Keratinocyte (primary cell): ENCODE measurements at places on chromosomes 13 and 19. TPM values are rescaled to one million over a fixed set of nuclear protein-coding genes. Genes with fewer than 3 reads are reported as not detected.

GRCh38 chr13:42239644-42240043, 32.3 kb upstream of the AKAP11 start:
- no peak for DNase-seq

- no peak for DNase-seq
Measured at GRCh38 chr13:111911754-111912452, 155.0 kb upstream of the SOX1 start.

The FPR1 gene
- polyA plus RNA-seq = 2.4 to 7.7 TPM (median 3.0 TPM) in 3 replicates

- no peak for DNase-seq
Measured at GRCh38 chr19:18846862-18847548, 15.2 kb downstream of the UPF1 start.

GRCh38 chr19:18481505-18482222, 40.2 kb downstream of the ELL start:
- no peak for DNase-seq

The MAB21L1 gene
- not detected in 3 replicates for polyA plus RNA-seq

DNA sequence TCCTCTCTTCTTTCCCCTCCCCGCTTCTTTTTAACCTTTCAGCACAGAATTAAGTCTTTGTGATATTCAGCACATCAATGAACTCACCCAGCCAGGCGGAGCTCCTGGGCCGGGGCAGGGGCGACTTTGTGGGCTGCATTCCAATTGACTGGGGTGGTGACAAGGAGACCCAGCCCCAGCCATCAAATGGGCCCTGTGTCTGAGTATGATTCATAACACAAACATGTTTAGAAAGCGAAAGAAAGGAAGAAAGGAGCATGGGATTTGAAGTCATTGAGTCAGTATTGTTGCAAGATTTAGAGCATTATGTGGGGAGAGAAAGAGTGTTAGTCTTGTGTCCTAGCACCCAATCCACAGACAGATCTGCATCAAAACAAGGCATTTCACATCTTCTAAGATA, 185.3 kb downstream of the LHFPL6 start:
- DNase-seq = no peak

The FAM216B gene
- not detected in 3 replicates for polyA plus RNA-seq

- no peak for DNase-seq
Measured at GRCh38 chr13:68667863-68668262, 1437.7 kb upstream of the PCDH9 start.

- no peak for DNase-seq
Measured at GRCh38 chr19:42695811-42696503, 44.3 kb downstream of the PSG3 start.

DNA sequence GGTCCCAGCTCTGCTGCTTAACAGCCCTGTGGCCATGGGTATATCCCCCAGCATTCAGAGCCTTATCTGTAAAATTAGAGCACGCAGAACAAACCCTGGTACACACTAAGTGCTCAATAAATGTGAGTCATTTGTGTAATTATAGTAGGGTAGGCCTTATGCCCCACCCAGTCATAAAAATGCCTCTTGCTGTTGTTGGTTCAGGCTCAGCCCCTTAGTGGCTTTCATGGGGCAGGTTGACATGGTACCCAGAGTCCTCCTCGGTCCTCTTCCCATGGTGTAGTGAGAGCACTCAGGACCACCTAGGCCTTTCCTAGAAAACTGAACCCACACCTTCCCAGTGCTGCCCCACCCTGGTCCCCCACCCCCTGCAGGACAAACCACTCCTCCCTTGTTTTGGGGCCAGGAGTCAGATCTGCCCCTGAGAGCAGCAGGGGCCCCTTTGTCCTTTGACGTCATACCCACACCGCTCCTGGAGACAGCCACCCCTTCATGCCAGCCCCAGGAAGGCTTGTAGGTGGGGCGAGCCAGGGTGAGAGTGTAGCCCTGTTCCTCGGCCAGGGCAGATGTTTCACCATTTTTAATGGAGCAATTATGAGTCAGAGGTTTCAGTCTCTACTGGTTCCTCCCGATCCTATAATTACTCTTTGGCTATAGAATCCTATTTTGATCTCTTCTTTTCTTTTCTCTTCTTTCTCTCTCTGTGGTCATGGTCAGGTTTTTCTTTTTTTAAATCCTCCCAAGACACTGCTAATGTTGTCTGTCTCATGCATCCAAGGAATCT, 36.8 kb downstream of the ACTN4 start:
- peak; percentile 78 for DNase-seq

DNA sequence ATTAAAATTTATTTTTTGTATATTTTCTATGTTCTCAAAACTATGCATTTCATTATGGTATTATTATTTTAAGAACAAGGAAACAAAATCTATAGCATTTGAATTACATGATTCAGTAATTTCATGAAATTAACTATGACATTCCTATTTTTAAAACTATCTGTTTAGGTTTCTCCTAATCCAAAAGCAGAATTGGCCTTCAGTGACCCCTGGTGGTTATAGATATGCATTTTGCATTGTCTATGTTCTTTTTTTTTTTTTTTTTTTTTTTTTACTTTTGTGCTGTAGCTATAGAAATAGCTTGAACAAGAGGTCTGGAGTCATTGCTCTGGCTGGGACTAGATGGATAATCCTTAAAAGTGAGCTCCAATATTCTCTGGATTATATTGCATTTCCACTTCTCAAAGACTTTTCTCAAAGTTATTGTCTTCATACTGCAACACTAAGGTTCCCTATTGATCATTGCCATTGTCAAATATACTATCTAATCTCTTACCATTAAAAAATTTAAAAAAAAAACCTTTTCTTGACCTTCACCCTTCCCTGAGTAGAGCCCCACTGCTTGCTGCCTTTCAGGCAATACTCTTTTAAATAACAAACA, 15.9 kb upstream of the DNAJC3 start:
- no peak for DNase-seq

GRCh38 chr19:9431475-9431874, 3.9 kb downstream of the ZNF266 start:
- DNase-seq = peak; percentile 5

GRCh38 chr19:41911889-41912731, 16.1 kb downstream of the ERFL start:
- no peak for DNase-seq

- no peak for DNase-seq
Measured at GRCh38 chr19:28744014-28744413, 468.9 kb downstream of the UQCRFS1 start.

The CYP2A7 gene
- not detected in 3 replicates for polyA plus RNA-seq

The TEX29 gene
- 0.12 to 0.18 TPM in 2 of 3 replicates, not detected in the other for polyA plus RNA-seq

GRCh38 chr13:72208112-72208645, 341.2 kb upstream of the DACH1 start:
- DNase-seq = no peak

GRCh38 chr13:37686501-37686900, 87.9 kb upstream of the POSTN start:
- no peak for DNase-seq

The B3GNT8 gene
- 0.45 to 1.8 TPM (median 0.97 TPM) in 3 replicates for polyA plus RNA-seq

GRCh38 chr19:54299126-54299498, 13.9 kb downstream of the LILRA5 start:
- no peak for DNase-seq

DNA sequence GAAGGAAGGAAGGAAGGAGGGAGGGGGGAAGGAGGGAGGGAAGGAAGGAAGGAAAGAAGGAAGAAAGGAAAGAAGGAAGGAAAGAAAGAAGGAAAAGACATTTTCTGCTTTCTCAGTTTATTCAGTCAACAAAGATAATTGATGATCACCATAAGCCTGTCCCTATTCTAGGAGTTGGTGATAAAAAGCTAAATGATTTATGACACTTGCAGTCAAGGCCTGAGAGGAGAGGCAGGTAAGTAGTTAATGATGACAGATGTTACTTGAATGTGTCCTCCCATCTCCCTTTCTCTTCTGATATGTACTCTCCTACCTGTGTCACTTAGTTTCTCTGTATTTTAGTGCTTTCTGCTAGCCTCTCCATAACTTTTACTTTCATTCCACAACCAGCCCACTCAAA, 141.3 kb downstream of the SLITRK6 start:
- DNase-seq = no peak

The CGB8 gene
- polyA plus RNA-seq = not detected in 3 replicates

- no peak for DNase-seq
Measured at GRCh38 chr13:94987869-94988268, 275.5 kb upstream of the SOX21 start.

The NCR1 gene
- not detected in 3 replicates for polyA plus RNA-seq

The RASIP1 gene
- 2.2 to 4.8 TPM (median 2.3 TPM) in 3 replicates for polyA plus RNA-seq

The LRRC25 gene
- not detected in 3 replicates for polyA plus RNA-seq

DNA sequence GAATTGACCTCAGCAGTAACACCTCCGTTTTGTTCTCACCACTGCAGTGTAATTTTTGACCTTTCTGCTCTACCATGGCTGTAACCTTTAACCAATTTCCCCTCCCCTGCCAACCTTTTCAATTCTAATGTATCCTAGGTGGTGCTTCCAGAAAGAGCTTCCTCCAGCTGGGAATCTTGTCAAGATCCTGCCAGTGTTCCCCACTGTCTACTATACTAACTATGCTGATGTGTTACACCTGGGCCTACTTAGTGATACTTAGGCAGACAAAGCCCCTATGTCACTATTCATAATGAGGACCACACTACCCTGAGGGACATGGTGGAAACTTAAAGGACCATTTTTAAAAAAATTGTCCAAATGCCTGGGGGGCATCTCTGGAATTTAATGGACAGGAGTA, 41.0 kb downstream of the MBNL2 start:
- no peak for DNase-seq

GRCh38 chr13:21871382-21871781, 200.5 kb downstream of the FGF9 start:
- no peak for DNase-seq

DNA sequence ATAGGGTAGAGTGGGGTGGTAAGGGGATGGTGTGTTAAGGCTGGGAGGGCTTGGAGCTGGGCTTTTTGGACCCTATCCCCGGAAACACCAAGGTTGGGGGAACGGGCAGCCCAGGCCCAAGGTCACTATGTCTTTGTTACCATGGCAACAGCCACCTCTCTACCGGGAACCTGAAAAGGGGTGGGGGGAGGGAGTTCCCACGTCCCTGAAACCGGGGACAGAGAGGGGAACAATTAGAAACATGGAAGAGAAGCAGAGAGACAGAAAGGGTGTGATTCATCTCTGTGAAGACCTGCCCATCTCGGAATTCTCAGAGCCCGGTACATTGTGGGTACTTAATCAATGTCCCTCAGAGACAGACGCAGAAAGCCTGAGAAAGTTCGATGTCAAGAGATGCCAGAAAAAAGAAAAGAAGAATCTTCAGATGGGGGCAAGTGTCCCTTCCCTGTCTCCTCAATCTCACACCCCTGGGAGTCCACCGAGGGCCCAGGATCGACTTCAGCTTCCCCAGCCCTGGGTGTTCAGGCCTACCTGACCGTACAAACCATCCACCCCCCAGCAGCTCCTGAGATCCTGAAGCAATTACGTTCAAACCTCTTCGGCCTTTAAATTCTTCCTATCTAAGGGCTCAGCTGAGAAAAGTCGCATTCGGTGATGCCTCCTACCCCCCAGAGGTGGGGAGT, 6.8 kb upstream of the LRFN1 start:
- DNase-seq = no peak

- no peak for DNase-seq
Measured at GRCh38 chr19:6723738-6724137, 3.3 kb upstream of the C3 start.

The COG6 gene
- 14.4 to 25.5 TPM (median 20.7 TPM) in 3 replicates for polyA plus RNA-seq

The TDRD3 gene
- 6.0 to 10.7 TPM (median 7.1 TPM) in 3 replicates for polyA plus RNA-seq

DNA sequence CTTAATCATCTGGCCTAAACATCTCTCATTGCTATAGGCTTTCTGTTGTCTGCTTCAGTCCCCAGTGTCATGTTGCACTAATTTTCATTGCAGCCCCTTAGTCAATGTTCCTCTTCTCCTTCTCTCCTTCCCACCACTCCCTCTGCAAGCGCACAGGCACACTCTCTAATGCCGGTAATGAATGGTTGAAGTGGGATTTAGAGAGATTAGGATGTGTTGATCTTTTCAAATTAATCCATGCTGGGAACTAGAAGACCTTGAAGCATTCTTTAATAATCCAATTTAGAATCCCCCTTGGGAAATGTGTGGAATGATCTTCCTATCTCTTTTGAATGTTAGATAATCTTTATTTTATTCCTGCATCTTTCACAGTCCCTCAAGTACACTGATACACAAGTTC, 33.2 kb upstream of the NDFIP2 start:
- no peak for DNase-seq

The KLK12 gene
- polyA plus RNA-seq = not detected in 3 replicates

DNA sequence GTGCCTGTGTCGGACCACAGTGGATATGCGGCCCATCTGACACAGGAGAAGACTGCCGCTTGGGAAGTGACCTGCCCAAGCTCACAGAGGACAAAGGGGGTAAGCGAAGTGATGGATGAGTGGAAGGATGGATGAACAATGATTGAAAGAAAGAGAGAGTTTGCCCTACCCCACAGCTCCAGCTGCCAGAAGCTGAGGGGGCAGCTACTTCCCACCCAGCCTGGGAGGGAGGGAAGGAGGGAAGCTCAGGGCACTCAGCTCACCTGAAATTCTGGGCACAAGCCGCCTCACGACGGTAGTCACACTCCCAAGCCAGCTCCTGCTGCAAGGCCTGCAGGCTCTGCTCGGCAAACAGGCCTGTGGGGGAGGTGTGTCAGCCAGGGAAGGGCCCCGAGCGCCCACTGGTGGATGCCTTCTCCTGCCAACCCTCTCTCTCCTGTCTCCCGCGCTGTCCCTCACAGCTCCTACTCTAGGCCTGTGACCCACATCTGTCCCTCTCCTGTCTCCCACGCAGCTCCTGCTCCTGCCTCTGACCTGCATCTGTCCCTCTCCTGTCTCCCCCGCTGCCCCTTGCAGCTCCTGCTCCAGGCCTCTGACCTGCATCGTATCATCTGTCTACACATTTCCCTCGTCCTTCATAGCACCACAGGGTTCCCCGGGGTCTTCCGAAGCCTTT, 12.0 kb upstream of the NUMBL start:
- no peak for DNase-seq

The FFAR1 gene
- not detected in 3 replicates for polyA plus RNA-seq

GRCh38 chr13:73702419-73703071, 431.7 kb downstream of the KLF12 start:
- no peak for DNase-seq

The C1QTNF9 gene
- polyA plus RNA-seq = not detected in 3 replicates

The GPR12 gene
- polyA plus RNA-seq = 0.04 TPM in 1 of 3 replicates, not detected in the others

DNA sequence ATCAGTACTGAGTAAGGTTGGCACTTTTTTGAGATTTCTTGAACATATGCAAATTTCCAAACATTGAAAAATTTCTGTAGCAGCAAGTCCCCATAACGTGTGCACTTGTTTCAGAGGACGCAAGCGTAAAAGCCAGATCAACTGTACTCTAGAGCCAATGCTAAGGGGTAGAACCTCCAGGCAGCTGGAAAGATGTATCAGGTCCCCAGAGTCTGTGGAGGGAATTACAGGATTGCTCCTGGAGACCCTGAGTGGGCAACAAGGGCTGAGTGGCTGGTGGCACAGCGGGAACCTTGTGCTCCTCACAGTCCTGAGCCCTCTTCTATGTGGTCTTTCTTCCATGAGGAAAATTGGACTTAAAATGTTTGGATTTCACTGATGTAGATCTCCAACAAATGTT, 53.9 kb upstream of the AMER2 start:
- no peak for DNase-seq

- no peak for DNase-seq
Measured at GRCh38 chr19:47330466-47330869, 1.5 kb upstream of the C5AR2 start.
